Activated naive CD4-positive, alpha-beta T cell treated with anti-CD3 and anti-CD28 coated beads, Interleukin-2, amount 50 U/mL, for 72 hours (primary cell): ENCODE measurements at places on chromosomes 1 and 21.

DNA sequence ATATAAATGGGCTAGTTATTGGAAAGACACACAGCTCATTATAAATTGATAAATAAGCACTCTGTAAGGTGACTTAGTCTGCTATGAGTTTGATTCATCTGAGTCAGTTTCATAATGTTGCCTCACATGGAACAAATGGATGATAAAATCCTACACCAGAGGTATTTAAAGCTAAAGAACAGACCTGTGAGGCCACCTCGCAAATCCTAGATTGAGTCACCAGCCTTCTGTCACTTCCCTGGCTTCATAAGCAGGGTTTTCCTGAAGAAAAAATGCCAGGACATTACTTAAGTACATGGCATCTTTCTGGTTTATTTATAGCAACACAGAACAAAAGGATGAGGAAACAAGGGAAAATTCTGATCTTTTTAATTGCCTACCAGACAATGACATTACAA, 18.4 kb downstream of the CD2 start:
- peak; percentile 25 for DNase-seq

DNA sequence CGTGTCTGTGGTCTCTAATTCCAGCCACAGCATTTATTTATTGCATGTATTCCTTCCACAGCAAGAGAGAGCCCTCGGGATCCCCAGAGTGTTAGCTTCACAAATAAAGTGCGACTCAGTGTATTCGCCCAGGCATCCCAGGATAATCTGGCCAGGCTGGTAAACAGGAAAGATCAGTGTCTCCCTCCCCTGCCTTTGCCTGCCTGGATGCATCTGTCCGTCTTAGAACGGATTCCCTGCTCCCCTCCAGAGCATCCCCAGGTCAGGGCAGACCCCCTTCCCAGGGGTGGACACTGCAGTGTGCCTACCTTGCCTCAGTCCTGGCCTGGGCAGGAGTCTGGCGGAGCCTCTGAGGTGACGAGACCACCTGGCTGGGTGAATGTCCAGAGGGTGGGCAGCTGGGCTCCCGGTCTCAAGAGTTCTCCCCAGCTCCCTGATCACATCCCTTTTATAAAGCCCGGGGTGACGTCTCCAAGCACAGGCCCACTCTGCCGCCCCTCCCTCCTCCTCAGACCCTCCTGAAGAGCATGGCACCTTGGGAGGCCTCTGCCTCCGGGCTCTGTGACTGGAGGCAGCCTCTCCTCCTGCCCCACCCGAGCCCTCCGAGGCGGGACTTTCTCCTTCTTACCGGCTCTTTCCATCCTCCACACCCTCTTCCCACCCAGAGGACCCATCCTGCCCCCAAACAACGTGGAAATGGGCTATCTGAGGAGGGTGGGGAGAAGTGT, at the start of gene KISS1:
KISS1 (minus strand) TSS at position 424 of the 728 bp plus-strand sequence. CDS start 3,615 bp downstream, outside the sequence.
- DNase-seq: no peak

DNA sequence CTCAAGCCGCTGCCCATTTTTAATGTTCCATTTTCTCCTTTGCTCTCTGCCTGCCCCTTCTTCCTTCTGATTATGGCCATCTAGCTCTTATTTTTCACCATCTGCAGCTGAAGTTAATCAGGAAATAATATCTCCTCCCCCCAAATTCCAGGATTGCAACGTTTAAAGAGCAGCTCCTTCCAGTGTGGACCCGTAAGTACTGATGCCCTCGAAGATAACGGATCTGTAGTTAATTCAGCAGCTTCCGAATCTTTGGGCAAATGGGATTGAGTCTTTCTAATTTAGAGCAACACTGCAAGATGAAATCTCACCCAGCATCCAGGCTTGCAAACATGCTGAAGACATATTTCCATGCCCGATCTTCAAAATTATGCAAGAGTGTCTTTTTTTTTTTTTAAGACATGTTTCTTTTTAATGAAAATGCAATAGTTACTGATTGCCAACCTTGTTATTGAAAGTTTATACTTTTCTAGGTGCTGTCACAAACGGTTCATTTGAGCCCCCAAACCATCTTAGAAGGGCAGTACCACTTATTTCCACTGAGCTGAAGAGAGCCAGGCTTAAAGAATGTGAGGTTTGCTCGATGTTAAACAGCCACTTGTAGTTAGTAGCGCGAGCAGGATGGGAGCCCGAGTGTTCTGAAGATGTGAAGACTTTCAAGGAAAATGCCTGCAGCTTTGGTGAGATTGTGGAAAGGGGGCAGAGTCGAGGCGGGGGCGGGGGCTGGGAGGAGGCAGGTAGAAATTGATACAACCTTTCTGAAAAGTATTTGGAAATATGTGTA, 10.9 kb upstream of the RCAN3 start:
- no peak for DNase-seq

DNA sequence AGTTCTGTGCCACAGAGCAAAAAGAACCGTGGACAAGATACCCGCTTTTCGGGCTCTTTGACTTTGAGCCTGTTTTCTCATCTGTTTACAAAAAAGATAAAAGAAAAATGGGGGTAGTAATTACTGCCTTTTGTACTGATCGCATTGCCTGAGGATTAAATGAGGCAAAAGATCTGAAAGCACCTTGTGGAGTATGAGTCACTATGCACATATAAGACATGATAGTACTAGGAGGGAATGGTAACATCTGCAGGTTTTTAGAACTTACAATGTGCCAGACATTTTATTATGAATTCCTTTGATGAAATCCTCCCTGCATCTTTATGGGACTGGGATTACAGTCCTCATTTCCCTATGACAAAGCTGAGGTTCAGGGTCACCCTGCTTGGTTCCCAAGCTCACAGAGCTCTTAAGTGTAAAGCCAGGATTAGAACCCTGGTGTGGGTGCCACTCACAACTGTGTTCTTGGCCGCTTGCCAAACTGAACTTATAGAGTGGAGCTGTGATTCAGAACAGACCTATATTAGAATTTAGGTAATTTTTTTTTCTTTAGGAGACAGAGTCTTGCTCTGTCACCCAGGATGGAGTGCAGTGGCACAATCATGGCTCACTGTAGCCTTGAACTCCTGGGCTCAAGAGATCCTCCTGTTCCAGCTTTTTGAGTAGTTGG, 1.8 kb downstream of the DISC1 start:
- no peak for DNase-seq

DNA sequence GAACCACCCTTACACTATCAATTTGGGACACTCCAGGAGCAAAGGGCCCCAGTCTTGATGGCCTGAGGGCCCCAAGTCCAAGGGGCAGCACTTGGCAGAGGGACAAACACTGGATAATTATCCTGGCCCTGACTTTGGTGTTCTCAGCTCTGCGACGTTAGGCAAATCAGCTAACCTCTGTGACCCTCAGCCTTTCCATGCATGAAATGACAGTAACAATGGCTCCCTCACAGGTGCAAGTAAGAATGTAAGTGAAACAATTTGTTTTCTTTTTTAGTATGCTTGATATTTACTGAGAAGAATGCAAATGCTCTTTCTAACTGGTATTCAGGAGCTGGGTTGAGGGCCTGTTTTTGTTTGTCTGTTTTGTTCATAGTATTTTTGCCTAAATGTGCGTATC, 61.6 kb upstream of the PRDX6 start:
- DNase-seq: no peak

DNA sequence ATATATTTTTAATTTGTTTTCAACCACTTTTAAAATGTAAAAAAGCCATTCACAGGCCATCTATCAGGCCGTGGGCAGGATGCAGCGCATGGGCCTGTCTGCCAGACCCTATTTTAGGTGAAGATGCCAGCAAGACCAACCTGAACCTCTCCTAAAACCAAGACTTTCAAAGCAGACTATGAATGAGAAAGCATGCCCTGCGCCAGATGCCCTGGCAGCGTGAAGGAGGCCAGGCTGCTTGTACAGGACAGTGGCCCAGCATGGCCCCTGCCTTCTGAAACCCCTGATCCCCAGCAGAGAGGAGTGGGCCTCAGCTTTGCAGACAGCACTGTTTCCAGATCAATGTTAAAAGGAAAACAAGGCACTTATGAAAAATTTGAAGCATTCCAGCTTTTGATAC, 31.6 kb downstream of the WDR4 start:
- no peak for DNase-seq

DNA sequence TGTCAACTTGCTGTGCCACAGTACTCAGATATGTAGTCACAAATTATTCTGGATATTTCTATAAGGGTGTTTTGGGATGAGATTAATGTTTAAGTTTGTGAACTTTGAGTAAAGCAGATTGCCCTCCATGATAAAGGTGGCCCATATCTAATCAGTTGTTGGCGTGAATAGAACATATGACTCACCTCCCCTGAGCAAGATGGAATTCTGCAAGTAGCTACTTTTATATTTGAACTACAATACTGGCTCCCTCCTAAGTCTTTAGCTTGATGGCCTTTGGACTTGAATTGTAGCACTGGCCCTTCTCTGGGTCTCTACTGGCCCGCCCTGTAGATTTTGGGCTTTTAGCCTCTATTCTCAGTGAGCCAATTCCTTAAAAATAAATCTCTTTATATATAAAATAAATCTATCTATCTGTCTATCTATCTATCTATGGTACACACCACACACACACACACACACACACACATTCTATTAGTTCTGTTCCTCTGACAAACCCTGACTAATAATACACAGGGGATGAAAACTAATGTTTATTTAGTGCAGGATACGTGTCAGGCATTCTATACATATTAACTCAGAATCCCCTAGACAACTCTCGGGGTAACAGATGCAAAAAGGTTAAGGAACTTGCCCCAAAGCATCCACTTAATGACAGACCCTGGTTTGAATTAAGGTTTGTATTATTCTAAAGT, 37.9 kb upstream of the PDC start:
- no peak for DNase-seq

GRCh38 chr21:39730418-39731157, 14.4 kb upstream of the IGSF5 start:
- no peak for DNase-seq

- no peak for DNase-seq
These were observed 60.3 kb upstream of the GREM2 start for GRCh38 chr1:240672132-240672811.

DNA sequence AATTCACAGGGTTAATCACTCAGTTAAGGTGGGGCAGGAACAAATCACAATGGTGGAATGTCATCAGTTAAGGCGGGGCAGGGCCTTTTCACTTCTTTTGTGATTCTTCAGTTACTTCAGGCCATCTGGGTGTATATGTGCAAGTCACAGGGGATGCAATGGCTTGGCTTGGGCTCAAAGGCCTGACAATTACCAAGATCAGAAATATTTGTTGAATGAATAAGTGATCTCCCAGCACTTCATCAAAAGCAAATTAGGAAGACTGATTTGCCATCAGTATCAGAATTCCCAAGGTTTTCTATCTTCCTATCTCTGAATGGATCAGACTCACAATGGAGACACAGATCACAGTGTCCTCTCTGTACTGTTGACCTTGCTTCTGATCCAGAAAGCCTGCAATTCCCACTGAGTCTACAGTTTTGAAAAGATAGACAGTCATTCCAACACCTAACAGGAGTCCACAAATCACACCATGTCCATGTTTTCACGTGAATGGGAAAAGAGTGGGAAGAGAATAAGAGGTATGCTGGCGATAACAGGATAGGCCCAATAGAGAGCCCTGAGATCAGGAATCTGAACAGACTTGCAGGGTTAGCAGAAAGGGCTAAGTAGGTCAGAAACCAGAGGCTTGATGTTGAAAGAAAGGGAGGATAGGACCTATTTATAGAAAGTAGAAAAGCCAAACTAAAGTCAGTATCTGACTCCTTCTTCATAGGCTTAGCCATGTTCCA, 75.3 kb downstream of the KCNK1 start:
- no peak for DNase-seq

DNA sequence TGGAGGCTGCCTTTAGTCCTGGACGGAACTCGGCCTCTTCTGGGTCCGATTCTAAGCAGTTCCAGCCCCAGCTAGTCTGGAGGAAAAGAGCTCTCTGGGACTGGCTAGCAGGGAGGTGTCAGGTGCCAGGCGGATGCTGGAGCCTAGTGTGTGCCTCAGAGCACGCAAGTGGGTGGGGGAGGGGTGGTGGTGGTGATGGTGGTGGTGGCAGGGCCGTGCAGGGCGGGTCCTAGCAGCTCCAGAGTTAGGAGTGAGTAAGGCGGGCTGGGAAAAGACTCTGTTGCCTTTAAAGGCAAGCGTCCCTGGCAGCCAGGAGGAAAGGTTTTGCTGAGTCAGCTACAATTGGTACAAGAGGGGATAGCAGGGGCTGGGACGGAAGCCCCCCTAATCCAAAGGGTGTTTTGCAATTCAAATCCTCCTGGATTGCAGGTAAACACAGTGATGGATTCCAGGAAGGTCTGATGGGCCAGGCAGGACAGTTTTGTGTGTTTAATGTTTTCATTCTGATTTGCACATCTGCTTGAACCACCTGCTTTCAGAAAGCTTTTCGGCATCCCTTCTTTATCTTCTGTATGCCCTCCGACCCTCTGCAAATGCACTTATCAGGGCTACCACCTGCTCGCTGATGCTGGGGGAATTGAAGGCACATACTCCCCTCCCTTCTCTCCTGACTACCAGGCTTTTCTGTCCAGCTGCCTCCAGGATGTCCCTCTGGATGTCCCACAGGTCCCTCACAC, 4.1 kb upstream of the SLC2A1 start:
- no peak for DNase-seq

GRCh38 chr1:156336242-156336641, 1.9 kb downstream of the CCT3 start:
- no peak for DNase-seq

DNA sequence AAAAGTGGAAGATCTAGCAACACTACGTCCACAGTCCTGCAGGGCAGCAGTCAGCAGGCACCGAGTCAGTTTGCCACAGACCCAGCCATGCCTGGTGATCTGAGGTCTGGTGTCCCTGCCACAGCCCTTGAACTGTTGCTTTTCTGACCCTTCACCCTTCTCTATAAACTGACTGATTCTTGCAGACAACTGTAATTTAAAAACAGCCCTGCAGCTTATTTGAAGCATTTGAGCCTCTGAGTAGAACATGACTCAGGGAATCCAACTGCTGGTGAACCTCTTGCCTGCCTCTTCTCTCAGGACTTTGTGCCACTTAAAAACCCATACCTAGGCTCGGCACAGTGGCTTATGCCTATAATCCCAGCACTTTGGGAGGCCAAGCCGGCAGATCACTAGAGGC, 107.2 kb downstream of the EDEM3 start:
- no peak for DNase-seq

GRCh38 chr1:87826681-87827251, 498.1 kb downstream of the LMO4 start:
- DNase-seq: no peak

GRCh38 chr1:94247138-94248094, 10.0 kb upstream of the ARHGAP29 start:
- DNase-seq: peak; percentile 62

DNA sequence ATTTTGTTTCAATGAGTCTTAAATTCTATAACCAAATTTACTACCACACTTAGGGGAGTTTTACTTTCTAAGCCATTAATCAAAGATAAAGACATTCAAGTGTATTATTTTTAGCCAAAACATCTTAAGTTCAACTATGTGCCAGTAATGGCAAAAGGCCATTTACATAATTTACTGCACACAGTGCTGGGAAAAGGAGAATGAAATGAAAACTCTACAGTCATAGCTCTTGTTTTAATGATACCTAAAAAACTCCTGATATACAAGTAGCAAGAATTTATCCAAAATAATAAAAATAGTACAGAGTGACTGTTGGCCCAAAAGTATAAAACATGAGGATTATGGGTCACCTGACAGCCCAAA, 42.4 kb upstream of the C1orf198 start:
- no peak for DNase-seq
